ENCODE measurements at places on chromosomes 16 and 17. TPM values are rescaled to one million over a fixed set of nuclear protein-coding genes. Genes with fewer than 3 reads are reported as not detected.

Gene KIFC3
- 2.6 TPM for total RNA-seq

Gene SHISA9
- total RNA-seq = not detected

Gene GAS2L2
- 0.75 TPM for total RNA-seq

Gene PIPOX
- 1.5 TPM for total RNA-seq

Gene TTLL6
- total RNA-seq = 0.10 TPM

Gene ZSCAN10
- not detected for total RNA-seq

Gene ABCC12
- not detected for total RNA-seq

Gene CCL16
- total RNA-seq = not detected

Gene KAT7
- total RNA-seq = 32.6 TPM

Gene MT1G
- 4.6 TPM for total RNA-seq

Gene PLCD3
- 38.6 TPM for total RNA-seq

Gene PRSS27
- total RNA-seq = not detected

Gene FBXW10
- total RNA-seq = 0.29 TPM

Gene KIAA0513
- 21.5 TPM for total RNA-seq

Gene SPHK1
- 3.3 TPM for total RNA-seq

Gene CRHR1
- not detected for total RNA-seq

Gene SCGB1C2
- not detected for total RNA-seq

Gene NTN3
- total RNA-seq = not detected

Gene ZNF624
- total RNA-seq = 0.86 TPM

Gene SPNS3
- not detected for total RNA-seq

Gene MPP2
- total RNA-seq = 2.0 TPM

Gene SALL1
- 0.07 TPM for total RNA-seq

Gene GRAPL
- total RNA-seq = 1.2 TPM

Gene C16orf92
- not detected for total RNA-seq

Gene CD300LG
- total RNA-seq = 28.2 TPM

Gene DOC2A
- total RNA-seq = not detected

Gene AXIN2
- total RNA-seq = 9.9 TPM

Gene LITAF
- total RNA-seq = 23.6 TPM

Gene DPEP3
- total RNA-seq = not detected

Gene VAT1L
- not detected for total RNA-seq

Gene TMEM238L
- not detected for total RNA-seq

Gene CDRT15L2
- not detected for total RNA-seq

Gene TCAP
- 1,768 TPM for total RNA-seq

Gene CARD14
- total RNA-seq = not detected

Gene SULT1A4
- 2.9 TPM for total RNA-seq

Gene FBXW10B
- 1.1 TPM for total RNA-seq

Gene NPIPB9
- not detected for total RNA-seq

Gene GSPT1
- total RNA-seq = 86.9 TPM

Gene KCNG4
- not detected for total RNA-seq

Gene PDP2
- total RNA-seq = 3.4 TPM

Gene PIRT
- total RNA-seq = not detected

Gene NPIPA2
- total RNA-seq = not detected

Gene FOXJ1
- not detected for total RNA-seq

Gene TRIM25
- 16.2 TPM for total RNA-seq

Gene CD79B
- 2.5 TPM for total RNA-seq

Gene VPS35
- 30.0 TPM for total RNA-seq

Gene CBX8
- total RNA-seq = 0.94 TPM

Gene CIBAR2
- total RNA-seq = not detected

All from gastrocnemius medialis (tissue), 4 donors.